ENCODE measurements at places on chromosomes 3 and 15.
A peak's percentile ranks its signal among the peaks of the same experiment; 100 is the strongest.

- DNase-seq, result no peak
Observed at GRCh38 chr15:69323893-69324430, 25.2 kb downstream of the PAQR5 start.

- peak; percentile 22 for DNase-seq
Observed at GRCh38 chr15:63089260-63090043, 32.2 kb upstream of the LACTB start.

DNA sequence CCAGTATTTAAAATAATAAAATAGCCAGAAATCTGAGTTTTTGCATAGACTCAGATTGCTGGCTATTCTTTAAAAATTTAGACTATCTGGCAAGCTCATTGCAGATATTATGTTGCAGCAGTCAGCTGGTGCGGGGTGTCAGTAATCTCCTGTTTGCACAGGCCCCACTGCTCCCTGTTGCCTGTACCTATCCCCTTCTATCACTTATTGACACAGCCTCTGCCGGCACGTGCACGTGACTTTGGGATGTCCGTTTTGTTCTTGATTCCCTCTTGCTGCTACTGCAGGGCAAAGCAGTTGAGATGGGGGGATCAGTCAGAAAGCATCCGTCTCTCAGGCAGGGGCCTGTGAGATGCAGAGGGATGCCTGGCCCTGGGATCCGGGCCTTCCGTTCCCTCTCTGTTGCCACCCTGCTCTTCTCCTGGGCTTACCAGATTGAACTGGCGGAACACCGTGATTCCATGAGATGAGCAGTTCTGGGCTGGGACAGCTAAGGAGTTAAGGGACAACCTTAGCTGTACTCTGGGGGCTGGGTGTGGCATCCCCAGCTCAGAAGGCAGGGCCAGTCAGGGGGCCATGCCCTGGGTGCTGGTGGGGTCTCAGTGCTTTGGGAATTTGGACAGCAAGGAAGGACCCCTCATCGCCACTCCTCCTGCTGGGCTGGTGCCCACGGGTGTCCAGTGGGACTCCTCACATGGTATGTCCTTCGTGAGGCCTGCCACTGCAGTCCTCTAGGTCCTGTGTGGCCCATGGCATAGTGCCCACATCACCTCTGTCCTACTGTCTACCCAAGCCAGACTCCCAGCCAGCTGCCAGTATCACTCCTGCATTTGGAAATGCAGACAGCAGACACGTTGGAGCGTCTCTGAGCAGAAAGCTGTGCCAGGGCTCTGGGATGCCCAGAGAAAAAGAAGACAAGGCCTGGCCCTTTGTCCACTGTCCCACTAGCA, 11.8 kb downstream of the MRAS start:
- no peak for DNase-seq

DNA sequence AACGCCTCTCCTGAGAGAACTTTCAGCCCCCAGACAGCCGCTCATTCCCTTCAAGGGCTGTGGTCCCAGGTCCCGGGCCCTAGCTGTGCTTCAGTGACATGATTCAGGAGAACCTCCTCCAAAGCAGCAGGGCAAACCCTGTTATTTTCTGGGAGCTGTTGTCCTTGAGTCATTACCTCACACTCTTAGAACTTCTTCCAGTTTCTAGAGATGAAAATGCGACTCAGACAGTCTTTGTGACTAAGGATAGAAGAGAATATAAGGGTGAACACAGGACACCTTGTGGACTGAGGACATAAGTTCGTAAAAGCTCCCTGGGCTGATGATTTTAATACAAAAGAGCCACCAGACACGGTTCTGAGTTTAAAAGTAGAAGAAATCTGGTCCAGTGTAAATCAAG, 203.8 kb downstream of the RORA start:
- DNase-seq, result no peak

DNA sequence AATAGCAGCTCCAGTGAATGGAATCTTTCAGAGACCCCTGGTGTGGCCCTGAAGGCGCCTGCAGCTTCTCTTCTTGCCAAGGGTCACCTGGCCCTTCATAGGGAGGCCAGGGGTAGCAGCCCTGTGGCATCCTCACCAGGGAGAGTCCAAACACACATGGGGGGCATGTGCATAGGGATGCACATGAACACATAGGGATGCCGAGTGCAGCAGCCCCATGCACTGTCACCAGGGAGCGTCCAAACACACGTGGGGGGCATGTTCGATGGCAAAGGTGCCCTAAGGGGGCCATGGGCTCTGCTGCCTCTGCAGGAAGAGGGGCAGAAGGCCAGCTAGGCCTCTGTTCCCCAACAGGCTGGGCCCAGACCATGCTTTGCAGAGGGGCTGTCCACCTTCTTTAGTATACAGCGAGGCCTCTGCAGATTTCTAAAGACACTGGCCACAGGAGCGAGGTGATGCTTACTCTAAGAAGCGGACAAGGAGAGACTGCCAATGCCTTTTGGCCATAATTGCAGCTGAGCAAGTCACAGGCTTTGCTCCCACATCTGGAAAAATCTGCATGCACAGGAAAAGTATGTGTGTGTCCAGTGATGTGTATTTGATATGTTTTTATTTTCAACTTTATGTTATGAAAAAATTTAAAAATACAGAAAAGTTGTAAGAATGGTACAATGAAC, 21.0 kb downstream of the ANAPC13 start:
- DNase-seq, result no peak

- DNase-seq, result no peak
Observed at GRCh38 chr3:54962200-54962599, 34.3 kb upstream of the LRTM1 start.

- DNase-seq, result no peak
Observed at GRCh38 chr3:177642042-177642803, 444.9 kb upstream of the TBL1XR1 start.

GRCh38 chr3:150255413-150255812, 152.7 kb upstream of the TSC22D2 start:
- DNase-seq, result no peak

- DNase-seq, result peak; percentile 52
Observed at GRCh38 chr15:83206526-83207008, 1.1 kb downstream of the HDGFL3 start.

DNA sequence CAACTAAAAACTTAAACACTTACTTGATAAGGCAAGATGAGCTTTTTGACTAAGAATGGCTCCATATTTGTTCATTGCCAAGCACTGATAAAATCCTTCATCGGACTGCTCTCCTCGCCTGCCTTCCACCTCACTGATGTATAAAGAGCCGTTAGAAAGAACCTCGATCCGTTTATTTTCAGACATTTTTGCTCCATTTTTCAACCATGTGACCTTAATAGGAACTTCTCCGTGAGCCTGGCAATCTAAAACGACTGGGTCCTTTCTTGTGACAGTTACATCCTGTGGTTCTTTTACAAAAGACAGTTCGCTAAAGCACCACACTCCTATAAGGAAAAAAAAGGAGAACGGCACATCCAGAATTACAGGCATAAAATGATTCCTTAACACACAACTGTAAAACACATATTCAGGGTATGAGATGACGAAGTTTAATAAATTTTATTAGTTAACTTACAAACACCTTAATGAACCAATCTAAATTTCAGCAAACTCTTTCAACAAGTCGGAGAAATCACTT, 2.5 kb downstream of the PRTG start:
- DNase-seq, result no peak

DNA sequence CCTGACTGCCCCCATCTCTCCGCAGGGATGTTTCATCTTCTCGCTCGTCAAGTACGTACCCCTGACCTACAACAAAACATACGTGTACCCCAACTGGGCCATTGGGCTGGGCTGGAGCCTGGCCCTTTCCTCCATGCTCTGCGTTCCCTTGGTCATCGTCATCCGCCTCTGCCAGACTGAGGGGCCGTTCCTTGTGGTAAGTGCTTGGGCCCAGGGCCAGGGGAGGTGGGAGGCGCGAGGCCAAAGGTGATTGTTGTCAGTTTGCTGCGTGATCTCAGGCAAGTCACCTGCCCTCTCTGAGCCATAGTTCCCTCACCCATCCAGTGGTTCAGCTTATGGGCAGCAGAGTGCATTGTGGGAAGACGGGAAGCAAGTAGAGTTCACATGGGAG, 58.5 kb downstream of the GRIP2 start:
- no peak for DNase-seq

DNA sequence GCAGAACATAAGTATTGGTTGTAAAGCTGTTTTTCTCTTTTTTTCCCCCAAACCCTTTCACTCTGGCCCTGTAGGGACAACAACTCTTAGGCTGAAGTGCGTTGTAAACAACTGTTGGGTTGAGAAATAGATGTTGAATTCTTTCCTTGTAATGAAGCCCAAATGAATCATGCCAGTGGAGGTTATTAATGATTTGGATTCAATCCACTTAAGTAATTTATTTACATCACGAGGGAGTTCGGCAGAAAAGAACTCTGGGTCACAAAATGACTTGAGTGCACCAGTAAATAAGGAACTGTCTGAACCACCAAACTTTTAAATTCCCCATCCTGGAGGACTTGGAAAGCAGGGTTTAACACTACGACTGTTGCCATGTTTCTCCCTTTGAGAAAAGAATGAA, 218.9 kb downstream of the PDZRN3 start:
- no peak for DNase-seq

DNA sequence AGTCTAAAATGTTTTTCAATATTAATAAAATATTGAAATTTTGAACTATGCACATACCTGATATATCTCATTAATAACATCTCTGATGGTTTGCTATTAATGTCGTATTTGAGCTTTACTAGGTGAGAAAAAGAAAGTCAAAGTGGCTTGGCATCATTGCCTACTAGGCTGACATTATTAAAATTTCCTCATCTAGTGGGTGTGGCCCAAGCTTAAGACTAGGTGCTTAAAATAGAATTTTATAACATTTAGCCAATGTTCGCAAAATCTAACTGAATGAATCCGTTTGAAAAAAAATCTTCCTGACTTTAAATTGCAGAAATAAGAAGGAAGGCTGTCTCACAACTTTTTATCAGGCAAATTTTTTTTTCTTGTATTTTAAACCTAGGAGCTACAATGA, 46.1 kb downstream of the ABI3BP start:
- no peak for DNase-seq

DNA sequence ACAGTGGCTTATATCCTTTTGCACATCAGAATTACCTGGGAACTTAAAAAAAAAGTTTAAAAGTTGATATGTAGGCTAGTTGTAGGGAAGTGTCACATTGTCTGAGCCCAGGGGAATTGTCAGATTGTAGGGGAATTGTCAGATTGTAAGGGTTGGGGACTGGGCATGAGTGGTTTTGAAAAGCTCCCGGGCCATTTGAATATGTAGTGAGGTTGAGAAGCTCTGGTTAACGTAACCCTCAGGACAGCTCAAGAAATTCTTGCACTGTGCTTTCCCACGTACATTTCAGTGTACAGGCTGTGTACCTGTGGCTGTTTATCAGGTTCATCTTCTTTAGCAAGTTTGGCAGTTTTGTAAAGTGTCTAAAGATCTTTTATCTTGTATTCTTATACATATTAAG, 107.0 kb downstream of the FNDC3B start:
- DNase-seq, result no peak

DNA sequence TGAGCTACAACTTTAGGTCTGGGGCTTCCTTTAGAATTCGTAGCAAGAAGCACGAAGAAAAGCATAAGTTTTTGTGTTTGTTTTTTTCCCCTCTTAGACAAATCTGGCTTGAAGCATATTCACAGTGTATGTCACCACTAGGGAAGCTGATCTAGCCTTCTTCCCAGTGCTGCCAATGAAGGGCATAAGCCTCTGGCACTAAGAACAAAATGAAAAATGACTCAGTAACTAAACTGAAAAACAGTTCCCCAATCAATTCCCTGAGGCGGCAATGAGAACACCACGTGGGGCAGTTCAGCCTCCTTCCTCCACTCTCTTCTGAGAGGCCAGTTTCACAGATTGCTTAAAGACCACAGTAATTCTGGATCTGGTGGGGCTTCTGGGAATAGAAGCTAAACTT, 338.1 kb downstream of the GAP43 start:
- no peak for DNase-seq

DNA sequence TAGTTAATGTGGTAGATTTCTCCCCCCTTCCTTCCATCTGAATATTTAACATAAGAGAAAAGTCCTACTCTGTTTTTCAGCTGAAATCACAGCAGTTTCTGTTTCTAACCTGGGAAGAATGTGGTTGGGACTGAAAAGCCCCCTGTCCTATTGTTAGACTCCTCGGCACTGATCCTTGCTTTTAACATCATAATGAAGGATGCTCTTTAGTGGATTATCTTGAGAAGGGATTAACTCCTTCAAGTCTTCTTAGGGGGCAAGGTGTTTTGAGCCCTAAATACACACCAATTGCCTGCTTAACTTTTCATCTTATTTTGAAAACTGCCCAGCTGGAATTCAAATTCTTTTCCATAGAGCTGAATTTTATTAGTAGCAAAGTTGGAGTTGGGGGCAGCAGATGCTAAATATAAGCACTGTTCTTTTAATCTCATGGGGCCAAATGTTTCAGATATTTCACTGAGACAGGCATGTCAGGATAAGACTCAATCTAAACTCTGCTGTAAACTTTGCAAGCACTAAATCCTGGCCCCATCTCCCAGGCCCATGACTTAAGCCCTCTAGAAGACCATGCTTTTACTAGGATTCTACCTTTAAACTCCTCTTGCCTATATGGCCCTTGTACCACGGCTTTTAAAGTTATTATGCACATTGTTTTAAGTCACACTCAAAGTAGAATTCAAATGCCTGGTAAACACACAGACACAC, 243.2 kb upstream of the NR2F2 start:
- no peak for DNase-seq
